Activated CD8-positive, alpha-beta memory T cell treated with anti-CD3 and anti-CD28 coated beads, Interleukin-2, amount 50 U/mL, for 4 hours (primary cell): ENCODE measurements at places on chromosomes 3 and 15.

GRCh38 chr3:169955406-169955805 lies 11.2 kb upstream of the SEC62 start:
- DNase-seq = no peak

DNA sequence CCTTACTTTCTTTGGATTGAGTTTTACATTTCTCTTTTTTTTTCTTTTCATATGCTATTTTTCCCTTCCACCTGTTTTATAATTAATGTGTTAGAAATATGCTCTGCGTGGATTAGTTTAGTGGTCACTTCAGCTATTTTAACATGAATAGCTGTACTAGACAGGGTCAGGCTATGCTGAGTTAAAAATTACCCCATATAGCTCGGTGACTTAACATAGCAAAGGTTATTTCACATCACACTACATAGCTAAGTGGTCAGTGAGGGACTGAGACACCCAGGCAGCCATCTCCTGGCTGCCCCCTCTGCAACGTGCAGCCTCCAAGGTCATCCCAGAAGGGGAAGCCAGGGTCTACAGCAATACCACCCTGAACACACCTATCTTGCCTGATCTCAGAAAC lies 46.9 kb upstream of the KIF23 start:
- DNase-seq = no peak

DNA sequence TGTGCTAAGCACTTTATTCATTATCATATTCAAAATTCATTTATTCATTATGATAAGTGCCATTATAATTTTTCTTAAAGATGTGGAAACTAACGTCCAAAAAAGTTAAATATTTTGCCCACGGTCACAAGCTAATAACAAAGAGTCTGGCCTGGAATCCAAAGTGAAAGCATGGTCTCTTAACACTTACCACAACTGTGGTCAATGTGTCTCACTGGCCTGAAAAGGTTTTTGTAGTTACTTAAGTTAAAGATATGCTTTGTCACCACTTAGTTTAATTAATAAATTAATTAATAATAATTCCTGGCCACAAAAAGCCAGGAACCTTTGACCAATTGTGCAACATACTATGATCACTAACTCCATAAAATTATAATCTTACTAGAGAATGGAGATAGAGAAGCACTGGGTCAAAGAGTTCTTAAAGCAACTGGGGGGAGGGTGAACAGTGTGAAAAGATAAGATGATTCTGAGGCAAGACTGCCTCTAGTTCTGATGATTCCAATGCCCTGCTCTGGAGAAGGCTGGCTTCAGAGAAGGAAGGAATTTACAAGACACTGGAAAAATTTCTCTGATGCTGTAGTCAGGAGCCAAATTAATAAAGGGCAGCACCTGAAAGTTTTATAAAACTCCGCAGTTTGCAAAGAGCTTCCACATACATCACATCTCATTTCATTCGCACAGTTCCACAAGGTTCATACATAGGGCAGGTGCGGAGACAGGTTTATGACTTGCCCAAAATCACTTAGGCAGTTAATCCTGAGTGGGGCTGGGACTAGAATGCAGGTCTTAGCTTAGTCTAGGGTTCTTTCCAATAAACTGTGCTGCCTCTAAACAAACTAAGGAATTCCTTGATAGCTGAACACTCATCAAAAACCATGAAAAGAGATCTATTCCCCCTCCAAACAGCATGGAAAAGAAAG lies 32.5 kb downstream of the NPTN start:
- no peak for DNase-seq

DNA sequence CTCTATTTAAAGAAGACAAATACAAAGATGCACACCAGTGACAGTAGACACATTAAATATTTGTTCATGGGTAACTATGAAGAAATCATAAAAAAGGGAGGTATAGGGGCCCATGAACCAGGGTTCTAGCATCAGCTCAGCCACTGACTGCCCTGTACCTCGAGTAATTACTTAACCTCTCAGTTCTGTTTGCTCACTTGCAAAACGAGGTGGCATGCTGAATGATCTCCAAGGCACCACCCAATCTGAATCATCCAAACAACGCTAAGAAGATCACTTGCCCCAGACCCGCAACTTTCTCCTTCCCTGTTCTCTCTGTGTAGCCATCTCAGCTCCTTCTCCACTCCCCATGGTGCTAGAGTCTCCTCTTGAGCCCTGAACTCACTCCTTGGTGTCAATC lies 374.7 kb downstream of the VPS13C start:
- no peak for DNase-seq
